Activated CD8-positive, alpha-beta T cell treated with anti-CD3 and anti-CD28 coated beads for 36 hours (primary cell): ENCODE measurements at places on chromosomes 7 and 10. TPM values are rescaled to one million over a fixed set of nuclear protein-coding genes. Genes with fewer than 3 reads are reported as not detected.
A peak's percentile ranks its signal among the peaks of the same experiment; 100 is the strongest.

SUFU gene
- total RNA-seq = 8.8 TPM

SLC18A3 gene
- not detected for total RNA-seq

EZH2 gene
- total RNA-seq = 114 TPM

GRCh38 chr10:52279546-52279945, 34.5 kb upstream of the DKK1 start:
- no peak for DNase-seq

DNA sequence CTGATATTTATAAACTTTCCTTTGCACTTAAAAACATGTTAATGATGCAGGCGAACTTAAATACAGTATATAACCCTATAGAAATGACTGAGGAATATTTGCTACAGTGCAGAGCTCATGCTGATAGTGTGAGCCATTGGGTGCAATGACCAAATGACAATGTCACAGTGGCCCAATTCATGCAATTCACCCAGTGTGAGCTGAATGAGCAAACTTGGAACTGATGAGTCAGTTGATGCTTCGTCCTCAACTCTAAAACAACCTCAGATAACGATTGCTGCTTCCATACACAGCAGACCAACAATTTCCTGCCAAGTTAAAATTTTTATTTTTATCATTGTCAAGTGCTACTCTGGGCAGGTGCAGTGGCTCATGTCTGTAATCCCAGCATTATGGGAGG, 12.1 kb upstream of the ZC3HAV1L start:
- peak; percentile 51 for DNase-seq

- DNase-seq = no peak
These were observed 30.4 kb downstream of the LRRC4 start for GRCh38 chr7:128000854-128001265.

GRCh38 chr10:100985336-100985735, 2.0 kb downstream of the MRPL43 start:
- no peak for DNase-seq

DNA sequence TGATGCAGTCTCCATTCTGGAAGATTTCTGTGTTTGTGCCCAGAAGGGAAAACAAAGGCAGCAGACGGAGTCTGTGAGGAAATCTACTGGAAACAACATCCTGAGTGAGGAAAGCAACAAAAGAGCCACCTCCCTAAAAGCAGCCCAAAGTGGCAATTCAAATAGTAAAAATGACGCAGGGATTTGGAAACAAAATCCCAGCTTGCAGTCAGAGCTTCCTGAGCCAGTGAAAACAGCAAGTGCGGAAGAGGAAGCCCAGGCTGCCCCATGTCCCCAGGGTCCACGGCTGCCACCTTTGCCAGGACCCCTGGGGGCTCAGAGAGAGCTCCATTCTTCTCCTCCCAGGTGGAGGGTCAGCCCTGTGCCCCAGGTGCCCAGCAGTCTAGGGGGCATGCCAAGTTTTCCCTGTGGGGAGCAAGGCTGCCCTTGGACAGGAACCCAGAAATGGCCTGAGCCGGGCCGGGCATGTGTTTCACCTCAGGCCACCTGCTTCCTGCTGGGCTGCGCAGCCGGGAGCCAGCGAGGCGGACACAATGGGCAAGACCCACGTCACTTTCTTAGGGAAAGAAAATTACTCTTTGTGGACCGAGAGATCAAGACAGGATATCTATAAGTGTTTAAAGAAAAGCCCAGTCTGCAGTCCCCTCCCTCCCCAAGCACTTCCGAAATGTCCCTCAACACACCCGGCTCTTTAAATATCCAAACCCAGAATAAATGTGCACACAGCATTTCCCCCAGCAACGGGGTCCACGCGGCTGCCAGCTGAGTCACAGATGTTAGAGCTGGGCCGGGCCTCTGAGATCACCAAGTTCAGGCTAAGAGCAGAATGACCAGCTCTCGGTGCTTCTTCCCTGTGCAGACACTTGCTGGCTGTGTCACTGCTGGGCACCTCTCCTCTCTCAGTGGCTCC, 231.1 kb downstream of the ARHGAP12 start:
- no peak for DNase-seq

DNA sequence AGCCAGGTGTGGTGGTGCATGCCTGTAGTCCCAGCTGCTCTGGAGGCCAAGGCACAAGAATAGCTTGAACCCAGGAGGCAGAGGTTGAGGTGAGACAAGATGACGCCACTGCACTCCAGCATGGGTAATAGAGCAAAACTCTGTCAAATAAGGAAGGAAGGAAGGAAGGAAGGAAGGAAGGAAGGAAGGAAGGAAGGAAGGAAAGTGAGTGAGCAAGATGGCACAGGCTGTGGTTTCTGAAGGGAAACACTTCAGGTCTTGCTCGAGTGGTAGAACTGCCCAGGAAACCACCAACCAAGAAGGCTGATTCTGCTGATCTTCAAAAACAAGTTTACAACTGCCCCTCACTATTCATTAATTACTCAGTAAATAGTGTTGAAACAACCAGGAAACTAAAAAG, 45.2 kb downstream of the EZH2 start:
- DNase-seq = no peak

GRCh38 chr10:6406220-6407033, 173.6 kb downstream of the PRKCQ start:
- peak; percentile 57 for DNase-seq

- no peak for DNase-seq
These were observed 74.8 kb downstream of the TPST1 start for GRCh38 chr7:66279912-66280311.

GRCh38 chr10:24822590-24822989, 98.9 kb upstream of the ARHGAP21 start:
- peak; percentile 67 for DNase-seq

DNA sequence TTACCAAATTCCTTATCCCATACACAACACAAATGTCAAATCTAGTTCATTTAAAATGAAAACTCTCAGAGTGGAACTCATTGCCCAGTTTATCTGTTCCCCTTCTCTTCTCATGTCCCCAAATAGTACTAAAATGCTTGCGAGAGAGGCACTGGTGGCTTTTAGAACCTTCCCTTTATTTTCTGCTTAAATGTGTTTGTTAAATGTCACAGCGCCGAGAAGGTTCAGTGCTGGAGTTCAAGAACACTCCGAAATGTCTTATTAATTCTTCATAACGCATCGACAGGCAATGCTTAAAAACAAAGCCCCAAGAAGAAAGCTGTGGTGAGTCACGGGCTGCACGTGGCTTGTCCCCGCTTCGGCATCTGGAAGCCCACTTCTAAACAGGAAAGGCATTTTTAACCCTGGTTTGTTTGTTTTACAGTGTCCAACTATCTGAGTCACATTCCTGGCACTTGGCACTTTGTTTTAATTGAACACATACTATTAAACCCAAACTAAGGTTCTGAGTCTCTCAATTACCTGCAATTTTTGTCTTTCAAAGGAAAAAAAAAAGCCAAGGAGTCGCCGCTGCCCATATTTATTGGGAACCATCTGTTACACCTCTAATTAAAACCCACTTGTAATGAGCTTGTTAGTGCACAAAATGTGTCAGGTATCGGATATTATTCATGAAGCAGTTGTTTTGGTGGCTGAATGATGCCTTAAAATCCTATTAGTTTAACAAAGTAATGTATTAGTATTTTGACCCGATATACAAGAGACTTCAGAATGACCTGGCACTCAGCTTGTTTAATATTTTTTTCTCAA, 49.9 kb upstream of the MGMT start:
- DNase-seq = no peak

- DNase-seq = no peak
These were observed 135.2 kb downstream of the BMS1 start for GRCh38 chr10:42917821-42918220.
